HuH-7.5 (cell line): ENCODE measurements at places on chromosomes 5 and 9.

GRCh38 chr9:95031711-95032461 is 285.6 kb downstream of the FANCC start:
- DNase-seq = no peak

- DNase-seq = no peak
Measured at GRCh38 chr9:74973714-74974113, 21.0 kb upstream of the C9orf40 start.

DNA sequence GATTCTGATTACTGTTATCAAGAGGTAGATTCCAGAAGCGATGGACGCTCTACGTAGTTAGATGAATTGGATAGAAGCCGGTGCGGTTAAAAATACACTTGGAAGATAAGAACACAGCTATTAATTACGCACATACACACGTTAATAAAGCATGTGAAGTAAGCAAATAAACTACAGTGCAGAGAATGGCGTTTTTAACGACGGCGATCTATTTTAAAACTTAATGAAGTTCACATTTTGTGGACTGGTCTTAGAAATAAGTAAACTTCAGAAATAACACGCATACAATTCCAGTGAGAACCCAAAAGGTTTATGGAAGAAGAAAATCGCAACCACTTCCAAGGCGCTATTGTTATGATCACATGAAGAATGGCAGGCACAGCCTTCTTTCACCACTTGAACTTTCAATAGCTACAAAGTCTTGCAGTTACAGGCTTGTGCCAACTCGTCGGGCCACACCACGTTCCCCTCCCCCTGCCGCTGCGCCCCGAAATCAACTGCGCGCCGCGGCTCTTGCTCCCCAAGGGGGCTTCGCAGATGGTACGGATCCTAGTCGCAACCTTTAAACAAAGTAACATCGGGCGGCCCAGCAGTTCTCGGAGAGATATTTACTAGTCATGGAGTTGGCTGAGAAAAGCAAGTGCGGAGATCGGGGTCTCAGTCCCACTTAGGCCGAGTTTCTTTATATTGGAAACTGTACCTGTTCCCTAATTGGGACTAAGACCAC is 866 bp upstream of the SEMA6A start:
- no peak for DNase-seq

DNA sequence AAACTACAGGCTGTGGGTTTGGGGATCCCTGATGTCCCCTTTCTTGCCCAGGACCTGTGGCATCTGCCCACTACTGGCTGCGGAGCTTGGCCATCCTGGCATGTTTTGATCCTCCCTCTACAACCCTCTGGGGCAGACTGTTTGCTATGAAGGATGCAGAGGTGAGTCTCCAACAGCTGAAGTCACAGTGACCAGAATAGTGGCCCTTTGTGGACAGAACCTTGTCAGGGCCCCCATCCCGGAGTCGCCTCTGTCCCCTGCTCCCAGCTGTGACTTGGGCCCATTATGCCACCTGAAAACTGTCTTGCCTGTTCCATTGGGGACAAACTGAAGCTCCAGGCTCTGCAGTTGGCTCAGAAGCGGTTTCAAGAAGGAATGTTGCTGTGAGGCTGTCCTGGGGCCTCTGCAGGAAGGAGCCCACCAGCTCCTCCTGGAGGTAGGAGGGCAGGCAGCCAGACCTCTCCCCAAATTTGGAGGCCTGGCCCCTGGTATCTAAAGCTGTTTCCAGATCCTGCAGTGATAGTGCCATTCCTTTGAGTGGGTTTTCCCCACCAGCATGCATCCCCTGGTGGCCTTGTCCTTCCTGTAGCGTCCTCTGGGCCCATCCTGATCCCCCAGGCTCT is 93.3 kb downstream of the BARX1 start:
- DNase-seq = no peak

DNA sequence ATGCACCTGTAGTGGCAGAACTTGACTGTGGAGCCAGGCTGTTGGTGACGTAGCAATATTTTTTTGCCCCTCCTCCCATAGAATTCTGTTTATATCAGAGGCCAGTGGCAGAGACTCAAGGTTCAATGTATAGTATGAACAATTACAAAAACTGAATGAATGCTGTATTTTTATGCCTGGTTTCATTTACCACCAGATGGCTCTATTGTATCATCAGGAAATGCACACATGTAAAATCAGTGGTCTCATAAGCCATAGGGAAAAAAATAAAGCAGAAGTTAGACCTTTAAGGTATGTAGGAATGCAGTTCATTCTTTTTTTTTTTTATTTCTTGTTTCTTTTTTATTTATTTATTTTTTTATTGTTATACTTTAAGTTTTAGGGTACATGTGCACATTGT is 43.6 kb downstream of the CCDC192 start:
- no peak for DNase-seq
